CD4-positive, alpha-beta T cell treated with Interleukin-10 for 1 hour (primary cell): ENCODE measurements at places on chromosomes 7 and 10.

DNA sequence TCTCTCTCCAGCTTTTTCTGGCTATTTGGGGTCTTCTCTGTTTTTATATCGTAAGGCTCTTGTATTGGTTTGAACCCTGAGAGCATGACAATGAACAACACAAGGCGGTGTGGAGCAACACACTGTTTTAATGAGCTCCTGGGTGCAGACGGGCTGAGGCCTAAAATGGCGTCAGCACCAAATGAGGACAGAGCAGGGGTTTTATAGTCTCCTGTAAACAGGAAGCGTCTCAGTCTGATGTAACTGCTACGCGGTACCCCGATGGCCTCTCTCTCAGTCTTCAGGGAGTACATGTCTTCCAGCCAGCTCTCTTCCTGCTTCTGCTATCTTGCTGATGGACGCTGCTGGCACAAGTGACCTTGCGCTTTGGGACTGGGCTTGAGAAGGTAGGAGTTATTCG is 95.9 kb upstream of the CCDC71L start:
- no peak for DNase-seq

DNA sequence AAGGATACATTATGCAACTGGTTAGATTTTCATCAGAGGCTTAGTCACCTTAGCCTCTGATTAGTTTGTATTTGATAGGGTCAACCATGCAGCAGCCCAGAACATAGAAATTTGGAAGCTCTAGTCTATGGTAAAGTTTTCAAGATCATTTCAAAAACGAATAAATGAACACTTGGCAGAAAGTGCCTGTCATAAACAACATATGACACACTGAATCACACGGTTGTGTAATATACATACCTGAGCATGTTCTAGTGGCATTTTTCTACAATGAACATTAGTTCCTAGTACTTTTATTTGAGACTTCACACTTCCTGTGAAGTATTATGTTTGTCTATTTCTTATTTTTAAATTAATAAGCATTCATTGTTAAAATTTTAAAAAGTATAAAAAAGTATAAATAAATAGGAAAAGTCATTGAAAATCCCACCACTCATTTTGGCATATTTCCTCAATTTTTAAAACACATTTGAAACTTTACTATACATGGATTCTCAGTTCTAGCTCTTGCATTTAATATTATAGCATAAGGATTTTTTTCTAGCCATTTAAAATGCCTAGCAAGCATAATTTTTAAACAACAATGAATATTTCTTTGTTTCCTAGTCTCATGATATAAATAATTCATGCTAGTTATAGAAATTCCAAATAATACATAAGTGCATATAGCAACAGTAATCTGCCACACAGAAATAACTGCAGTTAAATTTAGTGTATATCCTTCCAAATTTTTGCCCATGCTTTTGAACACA is 25.7 kb upstream of the PRPS1L1 start:
- no peak for DNase-seq

DNA sequence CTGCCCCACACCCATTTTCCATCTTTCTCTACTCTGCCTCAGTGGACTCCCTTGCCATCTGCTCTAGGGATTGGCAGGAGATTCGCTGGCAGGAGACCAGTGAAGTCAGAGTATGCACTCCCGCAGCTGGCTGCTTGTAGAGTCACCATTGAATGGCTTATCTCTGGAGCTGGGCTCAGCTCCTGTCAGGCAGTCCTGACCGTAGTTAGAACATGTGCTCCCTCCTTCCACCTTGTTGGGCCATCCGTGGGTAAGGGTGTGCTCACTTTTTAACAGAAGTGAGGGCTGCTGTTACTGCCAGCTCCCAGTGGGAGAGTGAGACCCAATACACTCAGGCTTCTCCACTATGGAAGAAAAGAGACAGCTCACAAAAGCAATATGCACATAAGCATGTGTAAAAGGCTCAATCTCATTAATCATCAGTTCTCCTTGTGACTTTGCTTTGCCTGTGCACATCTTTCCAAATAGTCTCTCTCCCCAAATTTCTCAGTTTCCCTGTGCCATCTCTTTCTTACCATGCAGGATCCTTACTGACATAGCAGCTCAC is 773.3 kb downstream of the GRID1 start:
- DNase-seq = no peak

- no peak for DNase-seq
Observed at GRCh38 chr7:1418505-1419309, 40.6 kb downstream of the MICALL2 start.

DNA sequence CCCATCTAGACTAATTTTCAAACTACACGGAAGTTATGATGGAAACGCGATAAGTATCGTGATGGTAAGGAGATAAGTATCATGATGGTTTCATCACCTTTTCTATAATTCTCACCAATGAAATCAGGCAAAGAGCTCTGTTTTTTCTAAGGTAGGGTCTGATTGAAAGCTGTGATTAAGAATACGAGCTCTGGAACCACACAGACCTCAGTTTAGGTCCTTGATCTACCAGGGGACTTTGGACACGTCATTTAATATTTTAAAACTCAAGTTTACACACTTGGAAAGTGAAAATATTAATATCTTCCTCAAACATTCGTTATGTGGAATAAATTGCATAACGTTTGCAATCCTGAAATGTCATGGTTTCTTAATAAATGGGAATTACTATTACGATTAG is 538.2 kb upstream of the CELF2 start:
- no peak for DNase-seq

- no peak for DNase-seq
Observed at GRCh38 chr7:90660100-90660499, 64.0 kb downstream of the CDK14 start.

DNA sequence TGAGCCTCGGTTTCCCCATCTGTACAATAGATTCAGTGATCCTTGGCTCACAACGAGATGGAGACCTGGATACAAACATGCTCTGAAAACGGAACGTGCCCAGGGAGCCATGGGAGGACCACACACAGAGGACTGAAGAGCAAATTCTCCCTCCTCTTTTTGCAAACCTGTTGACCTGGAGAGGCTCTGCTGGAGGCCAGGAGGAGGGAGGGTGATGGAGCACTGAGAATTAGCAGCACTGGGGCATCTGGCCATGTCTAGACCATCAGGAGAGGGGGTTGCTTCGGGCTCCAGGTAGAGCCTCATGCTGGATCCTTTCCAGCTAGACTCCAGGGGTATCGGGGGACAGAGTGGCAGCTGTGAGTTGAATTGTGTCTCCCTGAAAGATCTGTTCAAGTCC is 97.4 kb upstream of the GPR26 start:
- DNase-seq = no peak

GRCh38 chr10:11538834-11539190 is 72.6 kb downstream of the USP6NL start:
- no peak for DNase-seq

DNA sequence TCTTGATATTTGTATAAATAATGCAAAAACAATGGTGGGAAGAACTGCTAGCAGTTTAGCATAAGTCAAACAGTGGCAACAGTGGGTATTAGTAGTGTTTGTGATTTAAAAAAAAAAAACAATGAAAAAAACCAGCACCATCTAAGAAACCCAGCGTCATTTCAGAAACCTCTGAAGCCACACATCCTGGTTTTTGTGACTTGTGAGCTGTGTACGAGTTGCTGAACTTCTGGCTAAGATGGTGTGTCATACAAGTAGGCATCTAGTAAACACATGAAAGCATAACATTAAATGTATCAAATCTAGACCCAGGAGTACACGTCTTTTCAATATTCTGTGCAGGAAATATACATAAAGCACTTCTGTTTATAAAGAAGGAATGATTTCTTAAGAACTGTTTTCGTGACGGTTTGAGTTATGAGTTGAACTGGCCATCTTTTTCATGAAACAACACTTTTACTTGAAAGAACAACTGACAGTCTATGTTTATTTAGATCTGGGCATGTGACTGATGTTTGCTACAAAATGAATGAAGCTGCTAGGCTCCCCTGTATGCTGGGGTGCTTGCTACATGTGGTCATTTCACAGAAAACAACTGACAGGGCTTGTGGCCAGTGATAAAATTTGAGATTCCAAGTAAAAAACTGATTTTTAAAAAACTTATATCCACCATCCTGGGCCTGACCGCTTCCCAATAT is 143.5 kb downstream of the PIP4K2A start:
- DNase-seq = peak; percentile 44

GRCh38 chr10:12006671-12007070 is 35.9 kb downstream of the UPF2 start:
- no peak for DNase-seq

DNA sequence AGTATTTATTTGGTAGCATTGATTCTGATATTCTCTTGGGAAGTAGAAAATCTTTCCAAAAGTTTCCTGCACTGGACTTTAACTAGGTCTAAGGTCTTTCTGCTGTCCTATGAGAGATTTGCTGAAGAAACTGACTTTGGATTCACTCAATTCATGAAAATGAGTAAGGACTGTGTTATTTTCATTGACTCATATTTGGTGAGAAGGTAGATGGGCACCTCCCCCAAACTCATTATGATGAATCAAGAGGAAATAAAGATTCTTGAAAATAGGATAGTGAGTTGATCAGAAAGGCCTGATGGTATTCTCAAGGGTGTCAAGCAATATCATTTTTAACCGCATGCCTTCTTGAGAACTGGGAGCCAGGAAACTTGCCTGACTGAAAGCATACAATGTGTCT is 110.3 kb downstream of the RNF133 start:
- DNase-seq = no peak

DNA sequence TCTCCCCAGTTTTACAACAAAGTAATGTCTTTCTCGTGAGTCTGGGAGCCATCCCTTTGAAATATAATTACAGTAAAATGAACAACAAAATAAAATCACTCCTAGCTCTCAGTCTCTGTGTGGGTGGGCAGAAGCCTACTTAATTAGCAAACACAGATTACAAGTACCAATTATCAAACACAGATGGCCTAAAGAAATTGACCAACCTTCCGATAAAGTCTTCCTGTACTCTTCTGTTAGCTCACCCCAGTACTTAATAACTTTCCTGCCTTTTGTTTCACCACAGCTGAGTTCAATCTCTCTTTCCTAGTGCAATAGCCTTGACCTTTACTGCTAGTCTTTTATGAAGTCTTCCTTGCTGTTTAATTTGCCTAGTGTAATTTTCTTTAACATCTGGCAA is 719.2 kb upstream of the MBL2 start:
- DNase-seq = no peak

GRCh38 chr7:121639705-121640104 is 233.3 kb upstream of the PTPRZ1 start:
- DNase-seq = no peak

DNA sequence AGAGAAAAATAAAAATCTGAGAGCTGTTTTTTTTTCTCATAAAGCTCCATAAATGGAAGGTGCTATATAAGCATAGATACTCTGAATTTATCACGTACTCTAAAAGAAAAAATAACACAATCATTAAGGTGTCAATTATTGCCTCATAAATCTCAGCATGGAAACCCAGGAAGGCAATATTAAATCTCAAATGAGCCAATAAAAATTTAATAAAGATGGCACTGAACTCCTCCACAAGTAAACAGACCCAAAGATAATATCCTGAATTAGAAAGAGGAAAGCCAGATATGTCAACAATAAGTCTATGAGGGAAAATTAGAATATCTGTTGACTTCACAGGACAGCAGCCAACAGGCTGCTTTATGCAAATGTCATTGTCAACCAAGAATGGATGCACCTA is 66.5 kb downstream of the CDK6 start:
- DNase-seq = no peak

DNA sequence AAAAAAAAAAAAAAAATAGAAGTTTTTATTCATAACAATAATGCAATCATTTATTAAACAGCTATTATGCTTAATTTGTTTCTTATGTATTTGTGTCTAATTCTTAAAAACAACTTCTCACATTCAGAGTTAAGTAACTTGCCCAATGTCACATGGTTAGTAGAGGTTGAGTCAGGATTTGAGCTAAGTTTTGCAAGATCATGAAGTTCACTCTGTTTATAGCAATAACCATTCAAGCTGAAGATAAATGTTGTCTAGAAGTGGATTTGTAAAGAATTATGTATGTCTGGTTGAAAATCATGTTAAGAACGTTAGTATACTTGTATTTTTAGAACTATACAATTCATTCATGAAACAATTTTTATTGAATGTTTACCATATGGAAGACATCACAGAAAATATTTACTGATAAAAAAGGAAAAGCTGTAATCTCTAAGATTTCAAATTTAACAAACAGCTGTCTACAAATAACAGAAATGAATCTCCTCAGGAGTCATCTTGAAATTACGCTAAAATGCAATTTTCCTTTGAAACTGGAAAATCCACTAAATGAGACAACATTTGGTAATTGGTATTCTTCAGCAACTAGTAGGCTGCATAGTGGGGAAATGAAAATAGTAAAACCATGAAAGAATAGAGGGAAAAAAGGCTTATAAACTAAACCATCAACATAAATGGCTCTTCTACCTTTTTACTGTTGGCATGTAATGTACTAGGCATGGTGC is 70.5 kb upstream of the AHR start:
- DNase-seq = no peak

GRCh38 chr10:88986549-88987242 is 3.9 kb upstream of the FAS start:
- peak; percentile 57 for DNase-seq
